ENCODE measurements at places on chromosomes 7 and 10.
A peak's percentile ranks its signal among the peaks of the same experiment; 100 is the strongest.

GRCh38 chr10:75764974-75765788 is 333.8 kb downstream of the LRMDA start:
- no peak for DNase-seq

DNA sequence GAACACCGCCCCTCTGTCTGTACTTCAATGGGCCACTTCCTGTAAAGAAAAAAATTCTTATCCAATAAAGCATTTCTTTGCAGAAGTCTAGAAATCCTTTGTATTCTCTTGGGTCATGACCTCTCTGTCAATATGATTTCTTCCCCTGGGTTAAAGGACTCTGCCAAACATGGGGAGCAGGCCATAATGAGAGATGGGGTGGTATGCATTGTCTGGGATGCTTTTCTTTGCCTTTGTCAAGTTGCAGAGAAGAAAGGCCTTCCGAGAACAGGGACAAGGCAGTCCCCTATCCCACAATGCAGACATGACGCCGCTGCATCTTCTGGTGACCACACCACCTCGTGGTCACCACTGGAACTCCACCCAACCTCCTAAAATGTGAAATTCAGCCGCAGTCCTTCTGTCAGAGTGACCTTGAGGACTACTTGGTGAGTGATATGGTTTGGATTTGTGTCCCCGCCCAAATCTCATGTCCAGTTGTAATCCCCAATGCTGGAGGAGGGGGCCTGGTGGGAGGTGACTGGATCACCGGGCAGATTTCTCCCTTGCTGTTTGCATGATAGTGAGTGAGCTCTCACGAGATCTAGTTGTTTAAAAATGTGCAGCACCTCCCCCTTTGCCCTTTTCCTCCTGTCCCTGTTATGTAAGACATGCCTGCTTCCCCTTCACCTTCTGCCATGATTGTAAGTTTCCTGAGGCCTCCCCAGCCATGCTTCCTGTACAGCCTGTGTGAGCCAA is 15.2 kb upstream of the FRMPD2 start:
- DNase-seq, result peak; percentile 65

GRCh38 chr10:117553142-117553814 is 10.7 kb downstream of the EMX2 start:
- DNase-seq, result no peak

DNA sequence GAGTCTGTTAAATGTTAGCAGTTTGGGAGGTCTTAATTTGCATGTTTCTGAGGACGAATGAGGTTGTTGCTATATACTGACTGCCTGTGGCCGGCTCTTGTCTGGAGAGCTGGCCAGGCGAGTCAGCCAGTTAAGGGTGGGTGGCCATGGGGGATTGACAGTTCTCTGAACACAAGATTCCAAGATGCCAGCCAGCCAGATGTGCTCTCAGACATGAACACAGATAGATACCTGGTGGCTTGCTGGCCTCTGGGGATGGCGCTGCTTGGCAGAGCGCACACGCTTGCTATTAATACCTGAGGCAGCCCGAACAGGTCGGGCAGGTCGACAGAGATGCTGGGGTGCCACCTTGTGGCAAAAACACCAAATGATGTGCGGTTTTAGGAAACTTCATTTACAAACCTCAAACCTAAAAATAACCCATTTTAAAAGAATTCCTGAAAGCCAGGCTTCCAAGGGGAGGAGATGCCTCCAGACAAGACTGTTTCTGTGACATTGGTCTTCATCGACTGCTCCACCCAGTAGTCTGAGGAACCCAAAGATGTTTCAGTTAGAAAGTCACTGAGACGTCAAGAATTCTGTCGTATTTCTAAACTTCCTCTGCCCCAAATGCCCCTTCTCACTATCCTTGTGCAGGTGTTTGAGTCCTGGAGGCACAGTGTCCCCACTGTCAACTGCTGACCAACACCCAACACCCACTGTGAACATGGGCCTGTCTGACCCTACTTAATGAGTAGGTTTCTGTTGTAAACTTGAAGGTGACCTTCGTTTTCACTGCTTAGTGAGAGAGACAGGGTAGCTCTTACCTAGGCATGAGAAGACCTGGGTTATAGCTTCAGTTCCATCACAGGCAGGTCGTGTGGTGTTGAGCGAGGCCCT is 123.4 kb downstream of the NT5C2 start:
- peak; percentile 13 for DNase-seq

GRCh38 chr10:48576501-48576900 is 28.4 kb downstream of the ARHGAP22 start:
- DNase-seq, result no peak

DNA sequence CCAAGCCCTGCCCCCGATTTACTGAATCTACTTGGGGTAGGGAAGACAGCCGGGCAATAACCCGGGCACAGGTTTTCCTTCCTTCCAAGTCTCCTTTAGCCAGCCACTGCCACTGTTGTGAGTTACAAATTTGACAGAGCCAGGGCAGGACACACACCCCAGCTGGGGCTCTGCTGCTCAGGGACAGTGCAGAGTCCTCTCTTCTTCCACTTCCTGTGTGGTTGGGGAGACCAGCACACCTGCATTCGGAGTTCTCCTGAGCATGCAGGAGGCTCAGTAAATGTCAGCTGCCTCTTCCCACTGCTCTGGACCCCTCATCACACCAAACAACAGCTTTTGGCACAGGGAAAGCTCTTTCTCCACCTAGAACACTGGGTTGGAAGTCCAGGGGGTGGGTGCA is 21.3 kb downstream of the CHST15 start:
- no peak for DNase-seq

GRCh38 chr7:49803812-49804211 is 30.4 kb downstream of the VWC2 start:
- no peak for DNase-seq

DNA sequence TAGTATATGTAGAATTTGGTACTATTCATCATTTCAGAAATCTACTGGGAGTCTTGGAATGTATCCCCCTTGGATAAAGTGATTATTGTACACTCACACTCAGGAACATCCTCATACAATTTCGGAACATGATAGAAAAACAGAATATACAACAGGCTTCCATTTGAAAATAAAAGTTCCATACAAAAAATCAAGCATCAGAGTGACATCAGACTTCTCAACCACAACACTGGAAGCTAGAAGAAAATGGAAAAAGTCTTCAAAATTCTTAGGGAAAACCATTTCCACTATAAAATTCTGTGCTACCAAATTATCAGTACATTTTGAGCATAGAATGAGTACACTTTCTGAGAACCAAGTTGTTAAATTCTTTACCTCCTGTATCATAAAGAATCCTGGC is 8.8 kb downstream of the LYZL1 start:
- DNase-seq, result no peak

- no peak for DNase-seq
These were observed 27.7 kb upstream of the TM9SF3 start for GRCh38 chr10:96614515-96614914.

GRCh38 chr7:140767418-140767817 is 70.9 kb downstream of the NDUFB2 start:
- DNase-seq, result no peak

GRCh38 chr10:107577221-107577620 is 412.7 kb upstream of the SORCS1 start:
- DNase-seq, result no peak

- no peak for DNase-seq
These were observed 4.9 kb downstream of the DYNC1I1 start for GRCh38 chr7:95777269-95777668.

GRCh38 chr10:18399158-18399557 is 252.2 kb downstream of the NSUN6 start:
- no peak for DNase-seq
